ENCODE measurements at places on chromosomes 5 and 9.

DNA sequence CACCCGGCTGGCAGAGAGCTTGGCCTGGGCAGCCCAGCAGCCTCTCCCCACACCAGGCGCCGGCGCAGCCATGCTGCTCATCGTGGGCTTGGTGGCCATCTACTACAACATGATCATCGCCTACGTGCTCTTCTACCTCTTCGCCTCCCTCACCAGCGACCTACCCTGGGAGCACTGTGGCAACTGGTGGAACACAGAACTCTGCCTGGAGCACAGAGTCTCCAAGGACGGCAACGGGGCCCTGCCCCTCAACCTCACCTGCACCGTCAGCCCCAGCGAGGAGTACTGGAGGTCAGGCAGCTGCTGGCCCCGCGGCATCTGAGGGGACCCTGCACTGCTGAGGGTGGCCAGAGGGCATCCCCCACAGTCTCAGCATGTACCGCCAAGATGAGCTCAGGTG is 7.1 kb downstream of the SLC6A7 start:
- no peak for DNase-seq

DNA sequence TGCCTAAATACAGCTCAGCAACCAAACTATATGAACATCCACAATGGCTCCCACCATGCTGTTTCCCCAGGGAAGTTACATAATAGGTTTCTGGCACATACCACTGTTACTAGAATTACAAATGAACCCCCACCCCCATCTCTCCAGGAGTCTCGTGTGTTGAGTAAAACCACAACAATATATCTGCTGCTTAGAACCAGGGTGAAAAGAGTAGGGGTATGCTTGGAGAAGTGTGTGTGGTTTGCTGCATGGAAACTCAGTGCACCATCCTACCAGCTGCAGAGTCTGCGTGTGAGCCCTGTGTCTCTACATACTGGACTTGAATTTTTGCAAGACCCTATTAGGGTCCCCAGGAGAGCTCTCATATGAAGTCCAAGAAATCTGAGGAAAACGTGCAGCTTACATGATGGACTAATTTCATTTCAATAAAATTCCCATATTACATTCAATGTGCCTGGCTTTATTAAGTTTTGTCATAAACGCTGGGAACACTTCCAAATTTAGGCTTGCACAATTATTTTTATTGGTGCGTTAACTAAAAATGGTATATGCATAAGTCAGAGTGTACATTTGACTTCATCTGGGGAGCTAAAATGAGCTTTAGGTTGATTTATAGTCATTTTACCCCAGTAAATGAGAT is 104.5 kb upstream of the NFIB start:
- no peak for DNase-seq

DNA sequence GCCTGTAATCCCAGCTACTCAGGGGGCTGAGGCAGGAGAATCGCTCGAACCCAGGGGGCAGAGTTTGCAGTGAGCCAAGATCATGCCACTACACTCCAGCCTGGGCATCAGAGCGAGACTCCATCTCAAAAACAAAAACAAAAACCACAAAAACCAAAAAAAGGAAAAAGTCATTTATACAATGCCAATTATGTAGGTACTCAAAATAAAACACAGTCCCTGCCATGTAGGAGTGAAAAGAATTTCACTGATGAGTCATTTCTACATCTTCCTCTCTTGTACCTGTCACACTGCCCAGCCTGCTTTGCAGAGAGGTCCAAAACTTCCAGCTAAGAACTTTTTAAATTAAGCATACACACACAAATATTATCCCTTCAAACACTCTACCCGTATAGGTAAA is 215.8 kb downstream of the EPB41L4A start:
- DNase-seq = no peak

DNA sequence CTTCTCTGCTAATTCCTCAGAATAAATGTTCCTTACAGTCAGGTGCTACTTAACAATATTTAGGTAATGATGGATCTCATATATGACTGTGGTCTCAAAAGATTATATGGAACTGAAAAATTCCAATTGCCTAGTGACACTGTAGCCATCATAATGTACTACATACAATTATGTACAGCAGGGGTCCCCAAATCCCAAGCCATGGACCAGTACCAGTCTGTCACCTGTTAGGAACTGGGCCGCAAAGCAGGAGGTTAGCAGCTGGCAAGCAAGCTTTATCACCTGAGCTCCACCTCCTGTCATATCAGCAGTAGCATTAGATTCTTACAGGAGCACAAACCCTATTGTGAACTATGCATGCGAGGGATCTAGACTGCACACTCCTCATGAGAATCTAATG is 69.6 kb downstream of the NR2F1-AS1 start:
- no peak for DNase-seq

DNA sequence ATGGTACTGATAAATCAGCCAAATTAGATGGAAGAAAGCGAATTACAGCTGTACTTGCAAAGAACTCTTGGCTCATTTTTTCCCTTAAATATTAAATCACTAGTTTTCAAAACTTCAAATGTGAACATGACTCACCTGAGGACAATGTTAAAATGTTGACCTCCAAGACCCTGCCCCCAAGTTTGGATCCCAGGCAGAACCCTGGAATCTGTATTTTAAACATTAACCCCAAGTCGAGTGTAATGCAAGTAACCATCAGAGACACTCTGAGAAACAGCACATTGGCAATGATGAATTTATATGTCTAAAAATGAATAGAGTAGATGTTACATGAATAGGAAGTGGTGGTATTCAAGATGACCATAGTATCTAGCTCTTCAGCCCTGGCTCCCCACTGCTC is 2.3 kb upstream of the CD274 start:
- DNase-seq = no peak

GRCh38 chr5:39876146-39876545 is 451.4 kb upstream of the DAB2 start:
- DNase-seq = no peak

- peak; percentile 97 for DNase-seq
These were observed 21.2 kb downstream of the DYNC2I2 start for GRCh38 chr9:128635266-128636023.

- DNase-seq = no peak
These were observed 877.2 kb downstream of the TLE4 start for GRCh38 chr9:80448996-80449395.

DNA sequence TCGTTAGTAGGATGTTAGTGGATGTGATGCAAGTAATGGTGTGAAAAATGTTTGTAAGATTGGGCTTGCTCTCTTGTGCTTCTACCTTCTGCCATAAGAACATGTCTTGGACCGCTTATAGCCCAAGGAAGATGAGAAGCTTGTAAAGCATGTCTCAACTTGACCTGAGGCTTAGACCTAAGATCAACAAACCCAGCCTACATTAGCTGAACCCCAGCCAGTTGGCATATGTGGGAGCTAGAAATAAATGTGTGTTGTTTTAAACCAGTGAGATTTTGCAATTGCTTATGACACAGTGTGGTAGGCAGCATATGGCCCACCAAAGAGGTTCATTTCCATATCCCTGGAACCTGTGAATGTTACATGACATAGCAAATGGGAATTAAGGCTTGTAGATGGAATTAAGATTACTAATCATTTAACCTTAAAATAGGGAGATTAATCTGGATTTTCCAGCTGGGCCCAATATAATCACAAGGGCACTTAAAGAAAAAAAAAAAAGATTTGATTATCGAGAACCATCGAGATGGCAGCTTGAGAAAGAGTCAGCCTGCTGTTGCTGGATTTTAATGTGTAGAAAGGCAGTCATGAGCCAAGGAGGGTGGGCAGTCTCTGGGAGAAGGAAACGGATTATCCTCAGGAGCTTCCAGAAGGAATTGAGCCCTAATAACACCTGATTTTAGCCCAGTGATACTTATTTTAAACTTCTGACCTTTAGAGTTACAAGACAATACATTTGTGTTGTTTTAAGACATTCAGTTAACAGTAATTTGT is 27.3 kb upstream of the EDIL3 start:
- DNase-seq = no peak

Measured in AG08396 (cell line).